SK-N-SH (cell line): ENCODE measurements at places on chromosomes 4 and X.

DNA sequence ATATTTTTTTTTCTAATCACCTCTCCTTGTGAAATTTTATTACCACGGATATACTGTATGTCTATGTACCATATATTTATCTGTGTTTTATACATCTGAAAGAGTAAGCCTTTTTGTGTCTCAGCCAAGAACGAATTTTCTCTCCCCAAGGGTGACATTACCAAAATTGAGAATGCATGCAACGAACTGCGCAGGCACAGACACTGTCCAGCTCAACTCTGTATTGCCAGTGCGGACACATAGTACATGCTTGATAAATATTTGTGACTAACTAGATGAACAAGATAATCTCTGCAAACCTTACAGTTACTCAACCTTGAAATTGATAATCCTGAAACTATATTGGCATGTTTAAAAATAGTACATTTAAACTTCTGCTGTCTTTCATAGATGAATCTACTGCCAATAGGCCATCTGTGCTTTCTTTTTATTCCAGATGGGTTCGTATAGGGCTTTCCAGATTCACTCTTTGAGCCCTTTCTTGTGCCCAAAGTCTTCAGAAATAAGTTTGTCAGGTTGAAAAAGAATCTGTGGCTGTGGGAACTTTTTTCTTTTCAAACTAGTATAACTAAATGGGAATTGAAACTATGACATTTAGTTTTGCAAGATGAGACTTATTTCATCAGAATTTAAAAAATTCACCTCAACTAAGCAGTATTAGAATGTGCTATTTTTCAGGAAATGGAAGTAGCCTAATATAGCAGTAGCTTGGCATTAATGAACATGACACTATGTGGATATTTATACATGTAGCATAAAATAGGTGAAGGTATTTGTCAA is 38.9 kb downstream of the DTHD1 start:
- no peak for DNase-seq

DNA sequence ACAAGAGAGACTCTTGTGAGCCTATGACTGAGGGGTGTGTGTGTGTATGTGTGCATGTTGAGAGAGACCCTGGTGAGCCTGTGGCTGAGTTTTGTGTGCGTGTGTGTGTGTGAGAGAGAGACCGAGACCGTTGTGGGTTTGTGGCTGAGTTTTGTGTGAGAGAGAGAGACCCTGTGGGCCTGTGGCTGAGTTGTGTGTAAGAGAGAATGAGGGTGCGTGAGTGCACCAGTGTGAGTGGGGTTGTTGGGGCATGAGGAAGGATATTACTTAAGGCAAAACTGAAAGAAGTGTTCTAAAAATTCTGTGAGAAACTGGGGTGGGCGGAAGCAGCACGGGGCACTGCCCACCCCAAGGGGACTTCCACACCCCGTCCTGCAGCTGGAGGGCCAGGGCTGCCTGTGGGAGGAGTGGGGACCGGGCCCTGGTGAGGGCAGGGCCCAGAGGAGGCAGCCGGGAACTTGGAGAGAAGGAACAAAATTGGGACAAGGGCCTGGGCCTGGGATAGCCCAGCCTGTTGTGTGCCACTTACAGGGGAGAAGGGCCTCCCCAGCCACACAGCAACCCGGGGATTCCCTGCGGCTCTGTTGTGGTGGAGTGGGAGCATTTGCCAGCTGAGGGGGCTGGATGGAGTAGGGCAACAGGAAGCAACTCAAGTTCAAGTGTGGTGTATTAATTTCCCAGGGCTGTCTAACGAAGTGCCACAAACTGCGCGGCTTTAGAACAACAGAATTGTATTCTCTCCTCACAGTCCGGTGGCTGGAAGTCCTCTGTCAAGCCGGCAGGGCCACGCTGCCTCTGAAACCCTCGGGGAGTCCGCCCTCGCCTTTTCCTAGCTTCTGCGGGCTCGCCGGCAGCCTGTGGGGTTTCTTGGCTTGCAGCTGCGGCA is 22.1 kb downstream of the TMEM131L start:
- no peak for DNase-seq

GRCh38 chr4:139887962-139888735 is 222.5 kb downstream of the MGST2 start:
- peak; percentile 23 for DNase-seq

- DNase-seq, result no peak
Measured at GRCh38 chrX:23341452-23341851, 6.8 kb downstream of the PTCHD1 start.

GRCh38 chr4:6275898-6276806 is 6.5 kb downstream of the WFS1 start:
- DNase-seq, result no peak

- DNase-seq, result peak; percentile 10
Measured at GRCh38 chrX:8971116-8971515, 62.8 kb downstream of the FAM9B start.

GRCh38 chr4:112119353-112119783 is 25.9 kb upstream of the FAM241A start:
- DNase-seq, result no peak

DNA sequence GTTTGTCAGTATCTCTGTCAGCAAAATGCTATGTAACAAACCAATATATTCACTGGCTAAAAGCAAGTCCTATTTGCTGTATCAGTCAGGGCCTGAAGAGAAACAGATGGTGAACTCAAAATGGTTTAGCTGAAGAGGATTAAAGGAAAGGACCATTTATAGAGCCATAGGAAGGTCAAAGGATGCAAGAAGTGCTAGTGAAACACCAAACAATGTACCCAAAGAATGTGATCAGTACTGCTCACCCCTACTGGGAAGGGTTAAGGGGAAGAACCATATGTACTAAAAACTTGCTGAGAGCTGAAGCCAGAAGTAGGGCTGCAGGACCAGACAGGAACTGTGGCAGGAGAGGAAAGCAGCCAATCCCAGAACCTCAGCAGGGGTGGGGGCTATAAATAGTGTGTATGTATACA is 479.3 kb downstream of the INPP4B start:
- no peak for DNase-seq

DNA sequence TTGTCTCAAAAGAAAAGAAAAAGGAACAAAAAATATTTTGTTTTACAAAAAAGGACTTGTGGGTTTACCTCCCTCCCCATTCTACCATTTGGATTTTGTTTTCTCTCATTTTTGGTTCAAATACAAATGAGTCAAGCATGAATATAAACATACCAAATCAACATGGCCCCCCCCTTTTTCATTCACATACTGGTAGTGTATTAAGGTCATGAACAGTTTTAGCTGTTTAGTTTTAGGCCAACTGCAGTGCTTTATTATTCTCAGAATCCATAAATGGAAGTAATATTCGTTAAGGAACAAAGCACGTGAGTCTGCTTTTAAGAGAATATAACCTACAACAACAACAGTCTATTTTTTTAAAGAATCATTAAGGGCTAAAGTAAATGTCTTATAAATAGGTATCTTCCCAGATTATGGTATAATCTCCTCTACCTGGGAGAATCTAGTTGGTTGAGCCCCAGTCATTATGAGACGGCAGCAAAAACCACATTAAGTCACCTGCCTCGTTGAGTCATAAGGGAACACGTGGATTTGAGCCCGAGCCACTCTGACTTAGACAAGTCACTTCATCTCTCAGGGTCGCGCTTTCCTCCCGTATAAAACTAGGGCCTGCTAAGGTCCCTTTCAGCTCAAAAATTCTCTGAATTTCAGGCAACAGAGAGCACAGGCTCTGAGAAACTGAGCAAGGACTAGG is 26.7 kb downstream of the BCLAF3 start:
- DNase-seq, result no peak

DNA sequence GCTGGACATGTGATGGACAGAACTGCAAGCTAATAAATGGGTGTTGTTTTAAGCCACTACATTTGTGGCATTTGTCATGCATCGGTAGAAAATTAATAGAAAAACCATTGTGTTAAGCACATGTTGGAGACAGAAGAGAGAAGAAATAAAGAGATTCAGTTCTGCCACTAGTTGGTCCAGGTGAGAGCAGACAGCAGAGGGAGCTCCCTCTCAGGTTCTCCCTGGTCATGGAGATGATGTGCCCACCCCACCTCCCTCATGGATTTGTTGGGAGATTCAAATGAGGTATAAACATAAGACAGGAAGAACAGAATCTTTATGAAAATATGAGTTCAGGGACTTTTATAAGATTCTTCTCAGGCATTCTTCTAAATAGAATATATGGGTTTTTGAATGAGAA is 36.8 kb upstream of the OCIAD2 start:
- DNase-seq, result no peak

DNA sequence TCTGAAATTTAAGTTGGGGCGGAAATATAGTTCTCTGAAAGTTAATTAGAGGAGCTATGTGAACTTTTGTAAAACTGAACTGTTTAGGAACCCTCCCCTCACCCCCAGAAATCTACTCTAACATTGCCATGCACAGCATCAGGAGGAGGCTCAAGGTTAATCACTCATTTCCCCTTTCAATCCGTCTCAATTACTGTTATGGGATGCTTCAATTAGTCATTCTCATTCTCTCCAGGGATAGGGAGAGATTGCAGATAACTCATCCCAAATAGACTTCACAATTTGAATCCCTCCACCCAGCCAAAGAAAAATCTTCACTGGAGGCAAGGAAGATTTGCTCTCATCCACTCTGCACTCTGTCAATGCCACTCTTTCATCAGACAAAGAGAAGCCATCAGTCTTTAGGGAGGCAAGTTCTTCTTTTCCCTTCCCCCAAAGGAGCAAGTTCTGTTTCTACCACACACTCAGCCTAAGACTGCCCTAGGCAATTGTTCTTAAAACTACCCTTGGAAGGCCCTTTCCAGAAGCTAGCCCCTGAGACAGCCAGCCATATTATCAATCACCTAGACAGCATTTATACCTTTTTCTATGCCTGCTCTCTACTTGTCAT is 140.4 kb downstream of the SLC10A7 start:
- DNase-seq, result peak; percentile 0

- no peak for DNase-seq
Measured at GRCh38 chr4:147326591-147326990, 154.3 kb upstream of the EDNRA start.

- DNase-seq, result no peak
Measured at GRCh38 chr4:116027311-116027710, 913.9 kb upstream of the NDST4 start.

- DNase-seq, result no peak
Measured at GRCh38 chr4:85784947-85785346, 310.0 kb downstream of the ARHGAP24 start.

- DNase-seq, result no peak
Measured at GRCh38 chr4:38396845-38397547, 267.0 kb upstream of the KLF3 start.

DNA sequence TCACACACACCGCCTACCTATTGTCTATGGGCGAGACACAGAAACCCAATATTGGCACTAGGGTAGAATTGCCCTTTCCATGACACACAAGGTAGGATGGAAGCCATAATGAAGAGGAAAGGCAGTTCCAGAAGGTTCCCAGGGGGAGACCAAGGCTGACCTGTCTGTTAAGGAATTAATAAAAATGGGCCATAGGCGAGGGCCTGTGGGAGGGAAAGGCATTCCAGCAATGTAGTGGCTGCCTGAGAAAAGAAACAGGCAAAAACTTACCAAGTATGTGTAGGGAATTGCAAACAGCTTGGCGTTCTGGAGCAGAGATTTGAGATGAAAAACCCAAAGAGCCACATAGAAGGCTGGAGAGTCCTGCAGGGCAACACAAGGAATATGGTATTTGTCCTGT is 19.1 kb downstream of the MAGED2 start:
- DNase-seq, result no peak

DNA sequence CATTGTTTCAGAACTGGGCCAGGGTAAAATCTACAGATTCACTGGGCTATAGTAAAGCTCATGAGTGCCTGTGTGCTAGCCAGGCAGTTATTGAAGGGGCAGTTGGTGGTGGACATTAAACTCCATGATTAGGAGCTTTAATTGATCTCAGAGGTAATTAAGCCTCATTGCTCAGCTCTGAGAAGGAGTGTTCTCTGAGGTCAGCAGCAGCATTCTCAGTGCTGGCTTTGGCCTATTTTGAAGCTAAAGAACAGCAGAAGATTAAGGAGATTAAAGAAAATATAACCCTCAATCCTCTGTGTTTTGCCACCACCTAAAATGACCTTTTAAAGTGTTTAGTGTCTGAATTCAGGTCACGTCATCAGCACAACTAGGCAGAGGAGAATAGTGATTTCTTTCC is 42.5 kb downstream of the EGF start:
- DNase-seq, result no peak

DNA sequence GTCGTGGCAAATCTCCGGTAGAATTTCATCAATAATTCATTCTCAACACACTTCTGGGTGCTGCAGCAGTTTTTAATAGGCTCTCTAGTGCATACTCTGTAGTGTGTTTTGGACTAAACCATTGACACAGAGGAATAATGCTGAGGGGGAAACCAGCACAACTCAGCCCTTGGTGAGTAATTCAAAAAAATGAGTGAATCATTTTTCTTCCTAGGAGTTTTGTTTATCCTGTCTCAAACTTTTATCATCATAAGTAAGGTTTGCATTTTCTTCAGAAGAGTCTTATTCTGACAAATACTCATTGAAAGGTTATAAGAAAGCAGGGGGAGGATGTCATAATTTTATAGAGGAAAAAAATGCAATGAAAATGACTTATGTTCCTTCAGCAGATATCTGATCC is 2542.7 kb downstream of the PCDH7 start:
- no peak for DNase-seq

DNA sequence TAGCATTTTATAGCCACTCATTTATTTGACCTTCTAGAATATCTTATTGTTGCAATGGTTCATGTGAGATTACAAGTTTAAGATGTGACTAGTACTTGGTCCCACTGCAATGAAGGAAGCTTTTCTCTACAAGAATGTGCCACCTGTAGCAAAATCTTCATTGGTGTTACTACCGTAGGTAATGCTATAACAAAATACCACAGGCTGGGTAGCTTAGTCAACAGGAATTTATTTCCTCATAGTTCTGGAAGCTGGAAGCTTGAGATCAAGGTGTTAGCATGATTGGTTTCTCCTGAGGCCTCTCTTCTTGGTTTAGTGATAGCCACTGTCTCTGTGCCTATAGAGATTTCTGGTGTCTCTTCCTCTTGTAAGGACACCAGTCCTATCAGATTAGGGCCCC is 441.0 kb downstream of the GPM6A start:
- no peak for DNase-seq

DNA sequence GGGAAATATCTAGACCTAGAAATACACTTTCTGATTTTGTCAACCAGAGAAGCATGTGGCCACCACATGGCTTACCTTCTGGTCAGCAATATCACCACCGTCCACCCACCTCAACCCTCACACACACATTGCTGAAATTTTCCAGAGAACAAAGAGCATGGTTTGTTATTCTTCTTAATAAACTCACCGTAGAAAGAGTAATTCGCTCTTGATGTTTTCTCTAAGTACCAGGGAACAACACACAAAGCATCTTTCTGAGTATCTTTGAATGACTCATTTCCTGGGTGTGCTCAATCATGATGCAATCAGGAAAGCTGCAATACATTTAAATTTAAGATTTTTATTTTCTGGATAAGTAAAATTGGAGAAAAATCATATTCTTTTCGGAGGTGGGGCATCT is 24.7 kb upstream of the LRAT start:
- no peak for DNase-seq

- DNase-seq, result peak; percentile 62
Measured at GRCh38 chr4:3041192-3042142, 32.9 kb downstream of the HTT-AS start.

DNA sequence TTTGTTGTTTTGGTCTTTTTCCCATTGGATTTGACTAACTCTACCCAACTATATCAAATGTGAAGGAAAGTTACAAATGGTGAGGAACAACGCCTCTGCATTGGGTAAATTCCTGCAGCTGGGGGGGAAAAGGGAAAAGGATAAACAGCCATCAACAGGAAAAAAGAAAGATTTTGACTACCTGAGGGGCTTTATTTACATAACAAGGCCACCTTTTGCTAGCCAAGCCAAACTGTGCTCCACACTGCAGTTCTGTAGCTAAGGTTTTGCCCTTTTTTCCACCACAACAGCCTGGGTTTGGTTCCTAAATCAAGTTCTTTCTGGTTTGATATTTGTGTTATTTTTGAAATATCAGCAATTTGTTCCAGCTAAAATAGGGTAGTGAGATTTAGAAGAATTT is 40.8 kb downstream of the RHOXF2B start:
- DNase-seq, result no peak
